Stimulated activated CD4-positive, alpha-beta T cell treated with anti-CD3 and anti-CD28 coated beads, Interleukin-15, amount 100 ng/mL, for 24 hours (primary cell): ENCODE measurements at places on chromosomes 13 and 19.

- peak; percentile 94 for DNase-seq
Measured at GRCh38 chr19:9791552-9792205, 23.1 kb upstream of the ZNF846 start.

DNA sequence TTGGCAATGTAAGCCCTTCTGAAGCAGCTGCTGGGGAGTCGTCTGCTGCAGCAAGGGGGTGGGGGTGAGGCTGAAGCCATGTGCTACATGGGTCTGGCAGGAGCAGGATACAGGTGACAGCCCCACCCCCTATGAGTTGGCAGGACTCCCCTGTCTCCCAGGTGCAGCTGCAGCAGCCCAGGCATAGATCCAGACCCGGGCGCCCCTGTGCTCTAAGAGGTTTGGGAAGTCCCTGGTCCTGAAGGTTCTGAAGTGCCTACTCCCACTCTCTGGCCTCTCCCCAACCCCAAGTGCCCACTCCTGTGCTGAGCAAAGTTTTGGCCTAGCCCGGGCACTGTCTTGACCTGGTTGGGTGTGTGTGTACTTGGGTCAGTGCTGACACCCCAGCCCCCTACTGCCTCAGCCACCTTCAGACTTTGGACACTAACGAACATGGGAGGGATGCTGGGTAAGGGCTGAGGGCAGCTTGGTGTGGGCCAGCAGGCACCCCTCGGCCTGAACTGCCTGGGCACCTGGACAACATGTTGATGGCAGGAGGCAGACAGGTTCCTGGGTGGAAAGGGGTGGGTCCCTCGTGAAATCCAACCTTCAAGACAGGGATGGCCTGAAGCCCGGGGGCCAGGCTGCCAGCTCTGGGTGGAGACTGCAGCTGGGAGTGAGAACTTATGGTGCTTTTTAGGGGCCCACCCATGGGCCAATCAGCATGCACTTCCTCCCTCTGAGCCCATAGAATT, 54.1 kb upstream of the SLITRK6 start:
- DNase-seq = no peak

DNA sequence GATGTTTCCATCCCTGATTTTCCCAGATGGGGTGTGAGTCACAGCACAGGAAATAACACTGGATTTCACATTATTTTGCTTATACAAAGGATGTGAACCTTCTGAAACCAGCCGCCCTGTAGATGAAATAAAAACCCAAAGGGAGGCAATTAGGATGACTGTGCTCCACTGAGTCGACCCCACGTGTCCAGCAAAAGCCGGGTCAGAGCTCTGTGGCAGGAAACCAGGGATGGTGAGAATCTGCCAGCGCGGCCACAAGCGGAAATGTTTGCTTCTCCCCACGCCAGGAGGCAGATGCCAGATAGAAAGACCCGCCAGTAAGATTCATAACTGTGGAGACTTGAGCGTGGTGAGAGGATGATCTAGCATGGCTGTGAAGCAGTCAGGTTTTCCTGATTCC, 764.4 kb downstream of the LIG4 start:
- DNase-seq = no peak

- no peak for DNase-seq
Measured at GRCh38 chr19:33811736-33812387, 15.2 kb downstream of the KCTD15 start.

- peak; percentile 38 for DNase-seq
Measured at GRCh38 chr19:48271531-48272151, 1.8 kb downstream of the ZNF114 start.

DNA sequence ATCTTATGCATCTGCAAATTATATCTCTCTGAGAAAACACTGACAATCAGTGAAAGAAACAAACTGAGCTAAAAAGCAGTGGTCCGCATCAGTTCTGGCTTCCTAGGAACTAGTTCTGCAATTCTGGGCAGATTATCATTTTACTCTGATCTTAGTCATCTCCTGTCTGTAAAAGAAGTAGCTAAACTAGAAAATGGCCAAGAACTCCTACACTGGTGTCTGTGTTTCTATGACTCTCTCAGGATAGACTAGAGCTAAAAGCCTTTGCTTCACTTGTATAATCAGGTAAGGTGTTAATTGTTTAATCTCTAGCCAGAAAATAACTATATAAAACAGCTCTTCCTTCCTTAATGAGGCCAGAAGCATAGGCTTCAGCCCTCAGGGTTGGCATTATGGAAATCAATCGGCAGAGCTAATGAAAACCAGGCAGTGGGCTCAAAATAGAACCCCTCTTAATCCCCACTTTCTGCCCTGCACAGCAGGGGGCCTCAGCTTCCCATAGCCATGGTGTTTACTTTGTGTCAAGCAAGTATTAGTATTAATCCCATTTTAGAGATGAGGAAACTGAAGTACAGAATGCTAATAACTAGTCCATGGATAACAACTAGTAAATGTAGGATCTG, 459.2 kb downstream of the FGF14 start:
- no peak for DNase-seq

DNA sequence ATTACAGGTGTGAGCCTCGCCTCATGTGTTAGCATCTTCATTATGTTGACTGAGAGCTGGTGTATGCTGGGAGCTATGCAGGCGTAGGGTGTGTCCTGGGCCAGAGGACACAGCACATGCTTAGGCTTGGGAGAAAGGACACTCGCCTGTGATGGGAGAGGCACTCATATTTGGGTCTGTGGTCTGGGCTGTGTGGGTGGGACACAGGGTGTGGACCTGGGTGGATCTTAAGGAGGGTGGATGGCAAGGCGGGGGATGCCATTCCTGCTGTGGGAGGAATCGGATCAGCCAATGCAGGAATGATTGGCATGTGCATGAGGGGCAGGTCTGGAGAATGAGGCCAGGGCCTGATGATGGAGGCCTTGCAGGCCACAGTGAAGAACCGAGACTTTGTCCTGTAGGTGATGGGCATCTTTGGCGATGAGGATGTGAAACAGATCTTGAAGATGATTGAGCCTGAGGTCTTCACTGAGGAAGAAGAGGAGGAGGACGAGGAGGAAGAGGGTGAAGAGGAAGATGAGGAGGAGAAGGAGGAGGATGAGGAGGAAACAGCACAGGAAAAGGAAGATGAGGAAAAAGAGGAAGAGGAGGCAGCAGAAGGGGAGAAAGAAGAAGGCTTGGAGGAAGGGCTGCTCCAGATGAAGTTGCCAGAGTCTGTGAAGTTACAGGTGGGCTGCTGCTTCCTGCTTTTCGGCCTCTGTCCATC, 55.4 kb downstream of the RYR1 start:
- DNase-seq = no peak

DNA sequence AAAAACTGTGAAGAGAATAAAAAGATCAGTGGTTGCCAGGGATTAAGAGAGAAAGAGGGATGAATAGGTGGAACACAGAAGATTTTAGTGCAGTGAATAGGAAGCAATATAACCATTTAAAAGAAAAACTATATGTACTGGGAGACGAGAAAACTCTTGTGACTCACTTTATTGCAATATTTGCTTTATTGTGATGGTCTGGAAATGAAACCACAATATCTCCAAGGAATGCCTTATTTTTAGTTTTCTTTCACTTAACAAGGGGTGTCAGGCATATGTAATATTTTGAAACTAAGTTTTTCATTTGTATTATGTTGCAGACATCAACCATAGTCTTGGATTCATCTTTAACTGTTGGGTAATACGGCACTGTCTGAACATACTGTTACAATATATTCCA, 1308.2 kb downstream of the PCDH9 start:
- DNase-seq = no peak

GRCh38 chr19:51354742-51355148, 11.4 kb downstream of the ETFB start:
- DNase-seq = peak; percentile 51

DNA sequence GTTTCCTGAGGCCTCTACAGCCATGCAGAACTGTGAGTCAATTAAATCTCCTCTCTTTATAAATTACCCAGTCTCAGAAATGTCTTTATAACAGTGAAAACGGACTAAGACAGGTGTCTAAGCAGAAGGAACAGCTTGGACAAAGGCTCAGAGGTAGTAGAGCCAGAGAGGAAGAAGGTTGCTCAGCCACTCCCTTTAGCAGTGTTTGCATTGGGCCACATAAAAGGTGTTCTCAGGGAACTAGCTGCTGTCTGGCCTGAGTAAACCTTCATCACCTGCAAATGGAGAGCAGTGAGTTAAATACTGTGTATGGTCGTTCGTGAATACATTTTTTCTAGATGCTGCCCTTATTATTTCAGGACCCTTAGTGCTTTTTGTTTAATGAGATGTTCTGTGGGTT, 383.4 kb downstream of the EFNB2 start:
- DNase-seq = no peak

DNA sequence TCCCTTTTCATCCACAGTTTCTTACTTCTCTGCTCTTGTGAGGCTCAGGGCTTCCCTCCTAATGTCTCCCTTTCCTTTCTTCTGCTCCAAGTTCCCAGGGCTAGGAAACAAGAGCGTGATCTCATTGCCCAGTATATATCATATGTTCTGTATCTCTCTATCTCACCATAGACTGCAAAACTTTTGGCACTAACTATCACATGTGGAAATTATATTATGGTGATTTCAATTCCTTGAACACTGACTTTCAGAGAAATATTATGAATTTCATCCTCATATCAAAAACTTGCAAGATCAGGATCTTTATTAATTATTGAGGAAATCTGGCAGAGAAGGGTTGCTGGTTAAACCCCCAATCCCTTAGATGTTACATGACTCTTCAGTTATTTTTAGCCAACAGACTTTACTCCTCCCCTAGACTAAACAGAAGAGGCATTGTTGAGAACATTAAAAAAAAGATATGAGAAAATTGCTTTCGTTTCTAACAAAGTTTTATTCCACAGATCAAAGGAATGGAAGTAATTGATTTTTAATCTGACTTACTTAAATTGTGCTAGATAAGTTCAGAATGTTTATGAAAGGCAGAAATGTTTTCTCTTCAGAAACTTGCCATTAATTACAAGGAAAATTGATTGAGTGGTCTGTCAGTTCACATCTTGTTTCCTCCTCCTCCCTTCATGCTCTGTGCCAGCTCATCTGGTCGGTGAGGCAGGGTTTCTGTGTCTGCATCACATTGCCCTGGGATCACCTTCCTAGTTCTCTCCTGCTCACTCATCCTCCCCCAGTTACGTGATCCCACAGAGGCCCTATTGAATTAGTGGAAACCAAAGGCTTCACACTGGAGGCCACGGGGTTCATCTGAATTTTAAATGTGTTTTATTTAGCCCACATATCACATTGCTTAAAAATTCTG, 378.5 kb downstream of the LMO7 start:
- DNase-seq = no peak

DNA sequence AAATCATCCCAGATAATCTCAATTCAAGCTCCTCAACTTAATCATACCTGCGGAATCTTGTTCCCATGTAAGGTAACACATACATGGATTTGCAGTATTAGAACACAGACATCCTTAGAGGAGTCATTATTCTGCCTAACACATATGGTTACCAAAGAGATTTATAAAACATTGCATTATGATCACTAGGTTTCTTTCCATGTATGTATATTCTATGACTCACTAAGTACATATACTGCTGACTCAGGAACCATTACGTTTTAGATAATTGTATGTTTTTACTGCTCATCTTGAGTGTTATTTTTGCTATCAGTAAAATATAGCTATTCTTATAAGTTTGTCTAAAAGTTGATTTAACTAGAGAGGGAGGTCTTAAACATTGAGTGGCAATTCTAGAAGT, 182.9 kb downstream of the SLITRK6 start:
- no peak for DNase-seq

GRCh38 chr13:41411522-41411921, 45.8 kb upstream of the RGCC start:
- no peak for DNase-seq

- DNase-seq = no peak
Measured at GRCh38 chr19:16228637-16229321, 31.1 kb downstream of the AP1M1 start.

GRCh38 chr13:48653472-48653939, at the start of gene CYSLTR2:
Gene CYSLTR2, plus strand, starts transcription at chr13:48653929. Its CDS starts 52,889 bp downstream, at chr13:48706818.
- no peak for DNase-seq

GRCh38 chr19:50803633-50804419, 13.6 kb downstream of the ACP4 start:
- DNase-seq = peak; percentile 62

DNA sequence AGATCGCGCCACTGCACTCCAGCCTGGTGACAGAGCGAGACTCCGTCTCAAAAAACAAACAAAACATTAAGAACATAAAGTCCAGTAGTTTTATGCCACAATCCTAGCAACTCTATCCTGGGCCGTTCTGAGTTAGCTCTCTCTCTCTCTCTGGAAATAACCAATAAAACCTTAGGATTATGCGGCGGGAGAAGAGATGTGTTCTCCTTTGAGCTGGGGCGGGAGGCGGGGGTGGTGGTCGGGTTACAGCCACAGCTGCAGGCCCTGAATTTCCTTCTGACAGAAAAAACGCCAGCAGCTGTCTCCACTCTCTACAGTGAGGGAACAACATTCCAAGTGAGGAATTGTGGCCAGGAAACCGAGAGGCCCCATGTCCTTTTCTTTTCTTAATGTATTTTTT, 9.1 kb upstream of the PNMA8A start:
- DNase-seq = no peak

- DNase-seq = peak; percentile 66
Measured at GRCh38 chr19:10074153-10074552, 12.0 kb upstream of the SHFL start.

DNA sequence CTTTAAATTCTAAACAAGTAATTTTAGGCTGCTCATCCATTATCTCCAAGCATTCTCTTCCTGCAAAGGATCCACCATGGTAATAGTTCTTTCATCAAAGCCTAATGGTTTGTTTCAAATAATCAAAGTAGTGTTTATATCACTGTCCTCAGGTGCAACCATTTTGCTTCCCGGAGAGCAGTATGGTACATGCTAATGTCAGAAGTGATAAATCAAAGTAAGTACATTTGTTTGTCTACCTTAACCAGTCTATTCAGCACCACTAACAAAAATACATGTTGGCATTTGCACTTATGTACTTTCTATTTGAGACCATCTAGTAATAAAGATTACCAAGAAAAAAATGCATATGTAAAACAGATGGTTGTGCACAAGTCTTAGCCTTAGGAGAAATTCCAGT, 37.5 kb downstream of the DACH1 start:
- no peak for DNase-seq

DNA sequence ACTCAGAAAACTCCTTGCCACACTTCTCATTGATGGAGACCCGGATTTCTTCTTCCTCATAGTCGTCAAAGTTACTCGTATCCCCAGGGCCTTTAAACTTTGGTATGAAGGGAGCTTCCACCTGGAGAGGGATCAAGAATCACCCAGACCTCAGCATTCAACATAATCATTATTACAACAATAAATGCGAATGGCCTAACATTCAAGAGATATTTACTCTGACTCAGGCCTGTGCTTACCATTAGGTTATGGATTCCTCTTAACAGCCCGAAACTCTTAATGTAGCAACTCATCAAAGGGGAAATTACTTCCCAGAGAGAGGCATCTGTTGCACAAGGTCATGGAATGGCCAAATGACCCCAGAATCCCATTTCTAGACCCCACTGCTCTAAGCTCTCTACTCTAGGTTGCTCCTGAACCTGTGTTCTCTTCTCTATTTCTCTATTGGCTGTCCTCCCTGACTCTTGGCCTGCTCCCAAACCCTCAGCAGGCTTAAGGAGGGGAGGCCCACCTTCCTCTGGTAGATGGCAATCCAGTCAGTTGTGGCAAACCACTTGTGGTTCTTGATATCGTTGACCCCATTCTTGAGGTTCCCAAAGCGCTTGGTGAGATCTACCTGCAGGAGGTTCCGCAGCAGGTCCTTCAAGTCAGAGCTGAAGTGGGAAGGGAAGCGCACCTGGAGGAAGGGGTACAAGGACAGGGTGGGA, 2.7 kb upstream of the SAMD1 start:
- no peak for DNase-seq
